ENCODE measurements at places on chromosomes 5 and 9.

GRCh38 chr5:3429962-3430361 lies 165.7 kb upstream of the IRX1 start:
- DNase-seq = no peak

GRCh38 chr9:128406848-128407391 lies 13.7 kb upstream of the CERCAM start:
- no peak for DNase-seq

GRCh38 chr9:121707477-121708424 lies 56.3 kb downstream of the DAB2IP start:
- DNase-seq = no peak

GRCh38 chr9:87567571-87567970 lies 69.9 kb downstream of the DAPK1 start:
- no peak for DNase-seq

DNA sequence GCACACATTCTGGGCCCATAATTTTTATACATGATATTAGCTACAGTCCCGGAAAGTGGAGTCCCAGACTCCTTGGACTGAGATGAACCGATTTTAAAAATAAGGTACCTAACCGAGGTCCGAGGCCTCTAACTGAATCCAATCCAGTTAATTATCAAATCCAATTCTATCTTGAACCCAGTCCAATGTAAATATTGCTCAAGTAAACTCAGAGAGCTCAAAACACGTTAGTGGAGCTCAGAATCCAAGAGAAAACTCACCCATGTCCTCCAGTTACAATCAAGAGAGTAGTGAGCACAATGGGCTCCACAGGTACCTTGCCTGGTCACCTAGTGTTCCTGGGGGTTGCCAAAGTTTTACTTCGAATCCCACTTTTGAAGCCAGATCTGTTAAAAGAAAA lies 37.9 kb upstream of the DIRAS2 start:
- no peak for DNase-seq

DNA sequence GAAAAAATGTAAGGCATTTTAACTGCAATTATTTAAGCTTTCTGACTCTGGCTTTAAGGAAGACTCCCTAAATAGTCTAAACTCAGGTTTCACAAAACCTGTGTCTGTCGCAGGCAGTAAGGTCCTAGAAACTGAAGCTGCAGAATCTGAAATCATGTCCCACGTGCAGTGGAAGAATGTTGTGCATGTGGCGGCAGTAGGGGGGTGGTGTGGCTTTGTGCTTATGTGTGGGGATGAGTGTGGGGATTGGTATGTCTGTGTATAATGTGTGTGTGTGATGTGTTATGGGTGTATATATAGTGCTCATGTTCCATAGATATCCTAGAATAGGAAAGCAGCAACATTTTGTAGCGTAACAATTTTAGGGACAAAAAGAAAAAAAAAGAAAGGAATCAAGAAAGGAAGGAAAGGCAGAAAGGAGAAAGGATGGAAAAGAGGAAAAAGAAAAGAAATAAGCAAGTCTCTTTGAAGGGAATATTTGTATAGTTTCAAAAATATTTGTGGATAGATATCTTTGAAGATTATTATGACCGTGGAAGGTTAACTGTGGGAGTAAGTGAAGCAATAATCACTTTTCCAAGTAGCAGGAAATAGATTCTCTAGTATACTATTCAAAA lies 6.6 kb downstream of the ANKDD1B start:
- DNase-seq = no peak
